ENCODE measurements at places on chromosomes 13 and 19.

- no peak for DNase-seq
These were observed 855.1 kb downstream of the SLITRK5 start for GRCh38 chr13:88526186-88526852.

DNA sequence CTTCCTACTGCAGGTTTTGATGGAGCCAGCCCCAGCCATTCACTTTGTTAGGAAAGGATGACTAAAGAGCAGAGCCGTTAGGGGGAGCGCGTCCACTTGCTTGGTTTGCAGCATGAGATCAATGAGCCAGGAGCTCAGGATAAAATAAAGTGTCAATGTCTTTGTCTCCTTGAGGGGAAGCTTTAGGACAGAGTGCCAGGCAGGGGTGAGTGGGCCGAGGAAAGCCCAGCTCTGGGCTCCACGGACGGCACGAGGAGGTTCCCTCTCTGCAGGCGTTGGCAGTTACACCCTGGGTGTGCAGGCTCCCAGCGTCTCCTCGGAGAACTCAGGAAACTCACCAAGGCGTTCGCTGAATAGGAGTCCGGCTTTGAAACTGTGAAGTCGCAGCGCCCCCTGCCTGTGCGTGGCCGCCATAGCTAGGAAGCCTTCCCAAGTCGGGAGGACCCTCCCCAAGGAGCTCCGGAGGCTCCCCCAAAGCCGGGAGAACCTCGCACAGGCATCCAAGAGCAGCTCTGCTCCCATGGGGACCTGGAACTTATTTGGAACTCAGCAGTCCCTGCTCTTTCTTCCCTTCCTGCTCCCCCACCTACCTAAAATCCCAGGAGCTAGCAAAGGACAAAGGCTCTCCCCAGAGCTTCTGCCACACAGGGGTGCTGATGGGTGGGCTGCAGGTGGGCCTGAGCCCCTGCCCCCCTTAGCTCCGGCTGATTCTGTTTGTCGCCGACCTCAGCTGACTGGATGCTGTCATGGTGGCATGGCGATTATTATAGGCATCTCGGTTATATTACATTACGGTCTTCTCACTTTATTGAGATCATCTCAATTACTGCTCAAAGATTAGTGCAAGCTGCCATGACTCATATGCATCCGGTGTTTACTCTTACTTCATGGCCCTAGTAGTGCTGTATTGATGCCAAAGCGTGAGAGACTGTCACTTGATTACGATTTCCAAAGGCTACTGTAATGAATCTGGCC, 34.4 kb downstream of the GSX1 start:
- peak; percentile 69 for DNase-seq

- no peak for DNase-seq
These were observed 385.5 kb downstream of the MZT1 start for GRCh38 chr13:72341904-72342303.

GRCh38 chr13:90477216-90477615, 870.3 kb upstream of the MIR17HG start:
- no peak for DNase-seq

DNA sequence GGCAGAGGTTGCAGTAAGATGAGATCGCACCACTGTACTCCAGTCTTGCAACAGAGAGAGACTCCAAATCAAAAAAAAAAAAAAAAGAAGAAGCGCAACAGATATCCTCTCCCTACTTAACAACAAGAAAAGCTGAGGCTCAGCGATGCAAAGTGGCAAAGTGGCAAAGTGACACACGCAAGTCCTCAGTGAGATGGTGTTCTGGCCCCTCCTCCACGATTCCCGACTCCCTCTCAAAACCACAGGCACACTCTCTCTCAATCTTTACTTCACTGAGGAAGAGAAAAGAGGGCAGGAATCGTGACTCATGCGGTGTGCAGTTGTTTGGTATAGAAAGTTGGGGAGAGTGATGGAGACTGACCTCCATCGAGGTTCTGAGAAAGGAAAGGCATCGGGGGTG, 12.6 kb downstream of the FFAR2 start:
- DNase-seq = no peak

- DNase-seq = no peak
These were observed 43.7 kb downstream of the ZNF557 start for GRCh38 chr19:7113233-7113632.

DNA sequence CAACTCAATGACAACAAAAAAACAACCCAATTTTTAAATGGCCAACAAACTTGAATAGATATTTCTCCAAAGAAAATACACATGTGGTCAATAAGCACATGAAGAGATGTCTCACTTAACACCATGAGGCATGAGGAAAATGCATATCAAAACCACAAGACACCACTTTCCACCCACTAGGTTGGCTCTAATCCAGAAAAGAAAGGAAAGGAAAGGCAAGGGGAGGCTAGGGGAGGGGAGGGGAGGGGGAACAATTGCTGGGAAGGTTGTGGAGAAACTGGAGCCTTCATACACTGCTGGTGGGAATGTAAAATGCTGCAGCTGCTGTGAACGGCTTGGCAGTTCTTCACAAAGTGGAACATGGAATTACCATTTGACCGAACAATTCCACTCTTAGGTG, 854.3 kb downstream of the UQCRFS1 start:
- no peak for DNase-seq

DNA sequence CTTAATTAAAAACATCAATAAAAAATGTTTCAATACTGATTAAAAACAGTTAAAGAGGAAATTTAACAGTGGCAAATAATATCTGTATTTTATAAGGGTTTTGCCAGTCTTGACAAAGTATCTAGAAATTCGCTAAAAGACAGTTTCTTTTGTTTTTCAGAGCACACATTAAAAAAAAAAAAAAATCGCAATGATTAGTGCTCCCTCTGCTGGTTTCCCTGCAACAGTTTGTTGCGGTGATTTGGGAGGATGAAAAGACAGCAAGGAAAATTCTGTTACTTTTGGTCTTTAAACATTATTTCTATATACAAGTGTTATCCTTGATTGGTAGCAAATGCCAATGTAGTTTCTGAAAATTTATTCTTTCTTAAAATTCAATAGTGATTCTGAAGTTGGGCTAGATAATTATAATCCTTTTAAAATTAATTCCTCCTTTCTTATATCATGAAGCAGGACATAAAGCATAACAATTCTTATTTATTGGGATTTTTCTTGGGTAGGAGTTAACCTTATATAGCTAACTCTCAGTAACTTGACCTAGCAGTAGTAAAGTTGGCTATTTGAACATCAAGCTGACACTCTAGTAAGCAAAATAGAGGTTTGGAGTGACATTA, 23.1 kb upstream of the SPRY2 start:
- no peak for DNase-seq

GRCh38 chr13:61727767-61728166, 312.1 kb upstream of the PCDH20 start:
- DNase-seq = no peak
